CD4-positive, alpha-beta T cell treated with Interleukin-6 at 100 ng/mL for 8 hours (primary cell): ENCODE measurements at places on chromosomes 4 and X.

DNA sequence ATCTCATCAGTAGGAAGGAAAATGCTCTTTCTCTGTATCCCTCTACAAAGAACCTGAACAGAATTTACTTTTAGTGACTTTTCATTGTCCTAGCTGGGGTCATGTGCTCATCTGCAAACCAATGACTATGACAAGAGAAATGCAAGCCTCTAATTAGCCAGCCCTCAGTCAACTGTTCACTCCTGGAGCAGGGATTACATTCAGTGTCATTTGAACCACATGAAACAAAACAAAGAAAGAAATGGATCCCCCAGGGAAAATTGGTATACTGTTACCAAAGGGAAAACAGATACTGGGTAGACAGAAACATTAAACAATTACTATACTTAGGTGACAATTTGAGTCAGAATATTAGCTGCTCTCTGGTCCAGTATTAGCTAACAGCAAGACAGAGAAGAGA lies 173.6 kb downstream of the RCHY1 start:
- no peak for DNase-seq

GRCh38 chr4:152187693-152188092 lies 348.2 kb downstream of the FBXW7 start:
- DNase-seq = no peak

- no peak for DNase-seq
Measured at GRCh38 chr4:32499171-32499570, 1779.0 kb downstream of the PCDH7 start.

- DNase-seq = no peak
Measured at GRCh38 chr4:86497131-86497530, 97.0 kb upstream of the PTPN13 start.

- no peak for DNase-seq
Measured at GRCh38 chrX:135595543-135595942, 75.1 kb downstream of the INTS6L start.

DNA sequence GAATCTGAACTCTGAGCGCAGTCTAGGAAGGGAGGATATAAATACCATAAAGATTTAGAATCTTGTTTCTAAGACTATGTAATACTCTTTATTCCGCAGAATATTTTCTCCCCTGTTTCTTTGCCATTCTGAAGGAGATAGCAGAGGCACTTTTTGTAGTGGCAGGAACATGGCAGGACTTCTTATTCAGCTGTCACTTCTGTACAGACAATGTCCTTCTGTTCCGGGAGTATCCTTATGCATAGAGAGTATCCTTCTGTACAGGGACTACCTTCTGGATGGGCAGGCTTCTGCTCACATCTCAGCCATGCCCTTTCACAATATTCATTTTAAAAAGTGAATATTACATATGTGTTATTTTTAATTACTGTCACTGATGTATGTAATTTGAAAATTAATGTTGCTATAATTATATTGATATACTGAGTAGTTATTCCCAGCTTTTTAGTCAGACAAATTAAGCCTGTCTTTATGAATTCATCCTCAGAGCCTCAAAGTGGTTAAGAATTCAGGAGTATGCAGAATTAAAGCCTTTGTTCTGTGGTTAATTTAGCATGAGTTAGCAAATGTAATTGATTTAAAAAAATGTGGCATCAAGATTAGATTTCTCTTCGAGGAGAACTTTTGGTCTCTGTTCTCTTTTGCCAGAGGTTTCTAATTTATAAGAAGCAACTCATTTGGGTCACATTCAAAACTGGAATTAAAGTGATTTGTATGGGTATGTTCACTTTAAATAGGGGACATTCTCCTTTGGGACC lies 174.4 kb downstream of the FHIP1A start:
- DNase-seq = no peak

DNA sequence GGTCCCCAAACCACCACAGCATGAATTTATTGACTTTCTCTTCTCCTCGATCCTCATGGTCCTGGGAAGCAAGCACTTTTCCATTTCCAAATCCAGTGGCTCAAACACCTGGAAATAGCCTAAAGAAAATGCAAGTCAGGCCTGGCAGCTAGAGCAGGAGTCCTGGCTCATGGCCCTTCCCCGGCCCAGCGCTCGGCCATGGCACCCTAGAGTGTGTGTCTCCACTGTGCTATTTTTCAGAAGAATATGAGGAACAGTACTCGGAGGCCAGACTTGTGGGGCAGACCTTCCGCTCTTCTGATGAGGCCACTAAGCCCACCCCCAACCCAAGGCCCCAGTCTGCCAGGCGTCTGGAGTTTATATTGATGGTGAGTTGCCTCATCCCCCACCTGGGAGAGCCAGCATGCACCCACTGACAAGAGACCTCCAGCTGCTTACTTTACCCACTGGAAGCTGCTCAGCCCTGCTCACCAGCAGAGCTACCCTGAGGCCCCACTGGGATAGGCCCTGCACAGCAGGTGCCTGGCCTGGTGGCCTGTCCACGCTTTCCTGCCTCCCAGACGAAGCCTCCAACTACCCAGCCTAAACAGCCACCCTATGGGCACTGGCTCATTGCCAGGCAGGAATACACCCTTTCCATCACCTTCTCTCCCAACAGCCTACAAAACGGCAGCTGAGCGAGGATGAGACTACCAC lies 2.3 kb upstream of the RTL5 start:
- DNase-seq = no peak

DNA sequence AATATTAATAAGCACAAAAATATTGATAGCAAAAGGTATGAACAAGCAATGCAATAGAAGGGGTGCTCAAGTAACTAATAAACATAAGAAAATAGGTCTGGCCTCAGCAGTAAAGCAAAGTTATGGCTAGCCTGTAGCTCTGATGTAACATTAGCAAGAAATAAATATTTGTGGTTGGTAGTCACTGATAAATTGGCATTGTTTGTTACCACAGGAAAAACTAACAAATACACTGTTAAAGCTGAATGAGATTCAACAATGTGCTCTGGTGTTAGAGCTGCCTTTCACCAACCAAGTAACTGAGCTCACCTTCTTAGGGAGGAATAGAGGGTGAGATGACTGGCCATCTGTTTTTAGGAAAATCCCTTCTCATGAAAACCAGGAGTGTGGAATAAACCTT lies 71.4 kb downstream of the AREG start:
- no peak for DNase-seq

- no peak for DNase-seq
Measured at GRCh38 chrX:103878466-103879122, 46.5 kb upstream of the RAB9B start.

GRCh38 chr4:82429728-82430192 lies 502 bp downstream of the HNRNPDL start:
- DNase-seq = peak; percentile 75
